ENCODE measurements at places on chromosomes 13 and 19.

DNA sequence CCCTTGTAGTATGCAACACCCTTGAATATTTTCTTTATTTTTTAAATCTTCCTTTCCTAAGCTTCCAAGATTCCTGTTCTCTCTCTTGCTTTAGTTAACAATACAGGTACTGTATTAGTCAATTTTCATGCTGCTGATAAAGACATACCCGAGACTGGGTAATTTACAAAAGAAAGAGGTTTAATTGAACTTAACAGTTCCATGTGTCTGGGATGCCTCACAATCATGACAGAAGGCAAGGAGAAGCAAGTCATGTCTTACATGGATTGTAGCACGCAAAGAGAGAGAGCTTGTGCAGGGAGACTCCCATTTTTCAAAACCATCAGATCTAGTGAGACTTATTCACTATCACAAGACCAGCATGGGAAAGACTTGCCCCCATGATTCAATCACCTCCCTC lies 1024.3 kb downstream of the PCDH9 start:
- DNase-seq: no peak

DNA sequence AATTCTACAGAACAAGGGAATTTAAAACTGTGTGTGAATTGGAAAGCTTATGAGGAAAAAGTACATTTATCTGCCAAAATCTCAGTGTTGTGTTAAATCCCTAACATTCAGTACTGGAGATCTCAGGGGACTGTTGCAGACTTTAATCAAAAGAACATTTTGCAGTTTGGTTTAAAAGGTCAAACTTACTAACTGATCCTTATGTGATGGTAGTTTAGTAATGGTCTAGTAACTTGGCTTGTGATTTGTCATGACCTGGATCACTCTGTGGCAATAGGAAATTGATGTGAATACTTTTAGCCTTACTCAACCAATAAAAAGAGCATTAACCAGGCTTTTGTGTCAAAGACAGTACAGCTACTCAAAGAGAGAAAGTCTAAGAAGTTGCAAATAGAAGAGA lies 862.1 kb upstream of the MIR17HG start:
- DNase-seq: no peak

DNA sequence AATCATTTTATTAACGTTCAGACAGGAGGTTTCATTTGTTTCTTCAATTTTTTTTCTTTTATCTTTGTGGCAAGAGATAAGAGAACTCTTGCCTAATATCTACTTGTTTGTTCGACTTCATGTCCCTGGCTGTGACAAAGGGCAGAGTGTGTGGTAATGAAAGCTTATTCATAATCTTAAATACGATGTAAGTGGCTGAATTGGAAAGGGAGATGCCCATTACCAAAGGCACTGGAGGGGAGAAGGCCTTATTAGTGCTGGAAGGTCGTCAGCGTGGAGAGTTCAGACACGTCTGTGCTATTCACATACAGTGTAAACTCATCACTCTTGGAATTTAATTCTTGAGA lies 54.0 kb downstream of the RFC3 start:
- no peak for DNase-seq

DNA sequence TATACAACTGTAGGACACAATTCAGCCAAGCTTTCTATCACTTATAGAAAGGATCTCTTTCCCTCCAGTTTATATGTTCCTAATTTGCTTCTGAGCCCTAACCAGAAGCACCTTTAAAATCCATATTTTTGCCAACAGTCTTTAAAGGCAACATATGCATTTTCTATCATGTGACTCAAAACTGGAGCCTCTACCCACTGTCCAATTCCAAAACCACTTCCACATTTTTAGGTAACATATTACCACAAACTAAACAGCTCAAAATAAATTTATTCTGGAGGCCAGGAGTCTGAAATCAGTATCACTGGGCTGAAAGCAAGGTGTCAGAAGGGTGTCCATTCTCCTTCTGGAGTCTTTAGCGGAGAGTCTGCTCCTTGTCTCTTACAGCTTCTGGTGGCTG lies 15.9 kb upstream of the EFNB2 start:
- no peak for DNase-seq

GRCh38 chr13:87894059-87894458 lies 222.9 kb downstream of the SLITRK5 start:
- no peak for DNase-seq

- no peak for DNase-seq
Measured at GRCh38 chr19:39157275-39157996, 31.9 kb downstream of the PAK4 start.

- no peak for DNase-seq
Measured at GRCh38 chr19:2376784-2377519, 16.9 kb downstream of the TMPRSS9 start.

- DNase-seq: no peak
Measured at GRCh38 chr13:24443366-24443765, 69.2 kb downstream of the PARP4 start.

DNA sequence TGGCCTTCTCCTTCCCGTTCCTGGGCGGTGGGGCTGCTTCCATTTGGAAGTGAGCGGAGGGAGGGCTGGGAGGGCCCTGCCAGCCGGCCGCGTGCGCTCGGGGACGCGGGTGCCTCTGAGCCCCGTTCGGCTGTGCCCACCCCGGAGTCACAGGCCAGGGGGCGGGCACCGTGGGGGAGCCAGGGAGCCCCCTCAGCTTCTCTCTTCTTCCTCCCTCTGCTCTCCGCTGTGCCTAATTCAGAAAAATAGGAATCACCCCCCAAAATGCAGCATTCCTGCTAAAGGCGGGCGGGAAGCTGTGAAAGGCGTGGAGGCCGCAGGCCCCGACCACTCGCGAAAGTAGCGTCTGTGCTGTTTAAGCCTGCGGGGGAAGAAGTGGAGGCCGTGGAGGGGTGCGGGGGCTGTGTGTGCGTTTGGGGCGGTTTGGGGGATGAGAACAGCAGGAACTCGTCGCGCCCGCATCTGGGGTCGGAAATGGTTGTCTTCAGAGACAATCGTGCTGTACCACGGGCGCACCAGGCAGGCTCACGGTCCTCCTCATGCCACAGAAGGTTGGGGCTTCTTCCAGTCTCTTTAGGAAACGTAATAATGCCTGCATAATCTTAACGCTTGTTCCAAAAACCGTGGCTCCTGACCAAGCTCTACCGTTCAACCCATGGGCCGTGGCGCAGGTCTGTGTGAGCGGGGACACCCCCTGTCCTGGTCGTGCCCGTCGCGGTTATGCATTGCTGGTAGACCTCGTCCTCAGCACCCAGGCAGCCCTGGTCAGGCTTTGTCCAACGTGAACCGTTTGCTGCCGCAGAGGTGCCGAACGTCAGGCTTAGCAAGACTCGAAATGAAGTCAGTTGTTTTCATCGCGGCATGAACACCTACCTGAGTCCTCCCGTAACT lies 110.4 kb upstream of the SOX1 start:
- no peak for DNase-seq

DNA sequence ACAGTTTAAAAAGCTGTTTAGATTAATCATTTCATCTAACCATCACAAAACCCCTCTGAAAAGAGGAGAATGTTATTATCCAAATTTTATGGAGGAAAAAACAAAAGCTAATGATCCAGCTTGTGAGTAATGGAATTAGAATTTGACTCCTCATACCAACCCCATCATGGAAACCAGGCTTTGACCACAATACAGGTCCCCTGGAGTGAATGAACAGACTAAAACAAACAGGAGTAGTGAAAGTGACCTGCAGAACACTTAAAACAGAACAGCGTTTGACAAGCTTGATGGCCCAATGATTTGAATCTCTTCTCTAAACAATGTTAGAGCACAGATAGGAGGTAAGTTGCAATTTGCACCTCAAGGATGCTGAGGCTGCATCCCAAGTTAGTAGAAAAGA lies 230.0 kb downstream of the DCT start:
- no peak for DNase-seq

DNA sequence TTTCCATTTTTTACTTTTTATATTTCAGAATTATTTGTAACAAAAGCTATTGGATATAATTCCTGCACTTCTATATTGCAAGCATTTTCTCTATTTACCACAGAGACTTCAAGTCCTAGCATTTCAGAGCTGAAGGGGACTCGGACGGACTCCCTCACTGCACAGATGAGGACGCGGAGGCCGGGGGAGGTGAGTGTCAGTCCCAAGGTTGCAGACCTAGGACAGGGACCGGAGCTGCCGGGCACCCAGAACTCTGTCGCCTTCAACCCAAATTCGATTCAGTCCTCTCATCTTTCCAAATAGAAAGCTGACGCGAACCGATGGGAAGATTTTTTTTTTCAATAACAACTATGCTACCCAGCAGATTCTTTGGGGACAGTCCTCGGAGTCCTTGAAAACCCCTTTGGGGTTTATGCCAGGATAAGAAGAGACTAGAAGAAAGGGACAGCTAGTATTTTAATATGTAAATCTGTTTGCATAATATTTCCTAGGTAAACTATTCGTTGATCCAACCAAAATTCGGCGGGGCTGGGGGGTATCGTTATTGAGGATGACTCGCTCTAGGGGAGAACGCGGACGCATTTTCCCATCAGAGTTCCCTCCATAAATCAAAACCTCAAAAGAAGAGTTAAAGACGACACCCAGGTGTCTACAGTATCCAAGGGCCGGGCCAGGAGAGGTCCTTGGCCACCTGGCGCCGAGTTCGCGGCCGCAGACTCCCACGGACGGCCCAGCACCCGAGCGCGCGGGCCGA lies 803 bp downstream of the FLT3 start:
- no peak for DNase-seq

GRCh38 chr13:63389756-63390155 lies 1974.1 kb upstream of the PCDH20 start:
- no peak for DNase-seq

DNA sequence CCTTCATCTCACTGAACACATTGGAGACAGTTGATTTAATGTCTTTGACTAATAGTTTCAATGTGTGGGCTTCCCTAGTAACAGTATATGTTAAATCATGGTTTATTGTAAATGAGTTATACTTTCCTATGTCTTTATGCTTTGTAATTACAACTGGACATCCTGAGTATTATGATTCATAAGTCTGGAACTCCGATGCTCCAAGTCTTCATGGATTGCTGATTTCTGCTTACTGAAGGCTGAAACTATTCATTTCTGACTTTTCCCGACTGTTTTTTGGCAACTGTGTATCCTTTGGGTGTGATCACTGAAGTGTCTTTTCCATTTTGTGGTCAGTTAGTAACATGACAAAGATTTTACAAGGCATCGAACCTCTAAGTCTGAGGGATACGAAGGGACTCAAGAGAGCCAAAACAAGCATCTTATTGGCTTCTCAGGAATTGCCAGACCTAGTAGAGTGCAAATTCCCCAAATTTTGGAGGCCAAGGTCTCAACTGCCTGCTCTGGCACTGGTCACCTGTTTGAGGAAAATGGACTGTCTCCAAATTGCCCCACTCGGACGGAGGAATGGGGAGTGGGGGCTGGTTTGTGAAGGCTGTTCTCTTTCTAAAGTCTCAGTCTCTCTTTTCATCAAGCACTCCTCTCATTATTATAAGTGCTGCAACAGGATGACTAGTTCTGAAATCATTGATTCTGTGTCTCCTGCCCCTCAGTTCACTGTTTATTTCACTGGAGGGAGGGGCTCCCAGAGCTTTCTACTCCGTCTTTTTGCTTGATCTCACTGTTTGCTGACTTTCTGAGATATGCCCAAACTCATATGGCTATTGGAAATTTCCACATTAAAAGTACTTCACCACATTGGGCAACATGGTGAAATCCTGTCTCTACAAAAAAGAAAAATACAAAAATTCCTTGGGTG lies 20.2 kb upstream of the CD70 start:
- DNase-seq: no peak

- DNase-seq: peak; percentile 51
Measured at GRCh38 chr13:105442949-105443699, 1092.3 kb downstream of the EFNB2 start.

GRCh38 chr13:101115762-101116171 lies 300.5 kb downstream of the NALCN start:
- no peak for DNase-seq

DNA sequence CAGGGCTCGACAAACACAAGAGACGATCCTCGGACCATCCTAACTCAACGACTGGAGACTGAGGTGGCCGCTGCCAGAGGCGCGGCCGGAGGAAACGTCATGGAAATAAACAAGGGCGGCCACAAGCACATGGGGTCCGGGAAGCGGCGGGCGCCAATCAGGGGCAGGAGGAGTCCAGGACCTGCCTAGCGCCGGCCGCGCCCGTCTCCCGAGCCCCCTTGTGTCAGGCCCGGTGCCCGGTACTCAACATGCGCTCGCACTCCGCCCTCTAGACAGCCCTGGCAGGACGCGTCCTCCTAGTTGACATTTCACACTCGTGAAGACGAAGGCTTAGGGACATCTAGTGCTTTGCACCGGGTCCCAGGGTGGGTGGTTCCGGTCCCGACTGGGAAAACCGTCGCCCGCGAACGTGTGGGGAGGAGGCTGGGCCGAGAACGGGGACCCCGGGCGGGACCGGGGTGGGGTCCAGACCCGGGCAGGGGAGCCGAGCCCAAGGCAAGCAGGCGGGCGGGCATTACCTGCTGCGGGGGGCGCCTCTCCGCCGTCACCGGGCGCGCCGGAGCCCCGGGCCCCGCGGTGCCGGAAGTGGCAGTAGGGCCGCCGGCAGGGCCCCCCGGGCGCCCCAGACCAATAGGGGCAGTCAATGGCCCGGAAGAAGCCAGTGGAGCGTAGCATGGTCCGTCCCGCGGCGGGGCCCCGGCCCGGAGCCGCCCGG lies 442 bp downstream of the REXO1 start:
- DNase-seq: peak; percentile 11

GRCh38 chr13:112903606-112904195 lies 65.3 kb upstream of the MCF2L start:
- peak; percentile 37 for DNase-seq

GRCh38 chr13:33227927-33228647 lies 57.5 kb downstream of the STARD13 start:
- no peak for DNase-seq

DNA sequence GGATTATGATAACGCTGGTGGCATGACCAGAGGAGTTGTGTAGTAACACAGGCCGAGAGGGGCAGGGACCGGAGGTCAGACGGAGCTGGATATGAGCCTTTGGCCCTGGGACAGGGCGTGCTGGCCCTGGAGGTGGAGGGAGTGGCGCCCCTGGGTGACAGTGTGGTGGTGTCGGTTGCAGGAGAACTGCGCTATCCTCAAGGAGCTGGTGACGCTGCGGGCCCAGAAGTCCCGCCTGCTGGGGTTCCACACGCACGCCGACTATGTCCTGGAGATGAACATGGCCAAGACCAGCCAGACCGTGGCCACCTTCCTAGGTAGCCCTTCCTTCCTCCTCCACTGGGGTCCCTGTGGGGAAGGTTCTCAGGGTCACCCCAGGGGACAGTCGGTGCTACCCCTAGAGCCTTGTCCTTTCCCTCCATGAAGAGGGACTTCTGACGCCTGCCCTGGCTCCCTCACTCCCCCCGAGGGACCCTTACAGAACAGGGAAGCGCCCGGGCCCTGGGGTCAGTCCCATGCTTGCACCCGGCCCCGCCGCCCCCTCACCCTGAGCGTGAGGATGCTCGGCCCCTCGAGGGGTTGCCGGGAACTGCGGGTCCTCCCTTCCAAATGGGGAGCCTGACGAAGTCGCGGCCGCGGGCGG lies 12.8 kb upstream of the ZNF554 start:
- no peak for DNase-seq
